ENCODE measurements at places on chromosomes 6 and 20. TPM values are rescaled to one million over a fixed set of nuclear protein-coding genes. Genes with fewer than 3 reads are reported as not detected.

ANGPT4 gene
- total RNA-seq = under 0.01 TPM

PTCHD4 gene
- total RNA-seq = 4.7 TPM

GMPR gene
- 5.7 TPM for total RNA-seq

ULBP1 gene
- 0.61 TPM for total RNA-seq

NKX2-4 gene
- total RNA-seq = not detected

DLK2 gene
- total RNA-seq = 0.16 TPM

Measured in hair follicle dermal papilla cell (primary cell).